Activated CD8-positive, alpha-beta memory T cell treated with anti-CD3 and anti-CD28 coated beads, Interleukin-2, amount 10 ng/mL, durations not matched to agents 7 days and 5 days (primary cell): ENCODE measurements at places on chromosomes 13 and 19. TPM values are rescaled to one million over a fixed set of nuclear protein-coding genes. Genes with fewer than 3 reads are reported as not detected.

Gene IGFL3
- not detected for total RNA-seq

Gene CDX2
- not detected for total RNA-seq

DNA sequence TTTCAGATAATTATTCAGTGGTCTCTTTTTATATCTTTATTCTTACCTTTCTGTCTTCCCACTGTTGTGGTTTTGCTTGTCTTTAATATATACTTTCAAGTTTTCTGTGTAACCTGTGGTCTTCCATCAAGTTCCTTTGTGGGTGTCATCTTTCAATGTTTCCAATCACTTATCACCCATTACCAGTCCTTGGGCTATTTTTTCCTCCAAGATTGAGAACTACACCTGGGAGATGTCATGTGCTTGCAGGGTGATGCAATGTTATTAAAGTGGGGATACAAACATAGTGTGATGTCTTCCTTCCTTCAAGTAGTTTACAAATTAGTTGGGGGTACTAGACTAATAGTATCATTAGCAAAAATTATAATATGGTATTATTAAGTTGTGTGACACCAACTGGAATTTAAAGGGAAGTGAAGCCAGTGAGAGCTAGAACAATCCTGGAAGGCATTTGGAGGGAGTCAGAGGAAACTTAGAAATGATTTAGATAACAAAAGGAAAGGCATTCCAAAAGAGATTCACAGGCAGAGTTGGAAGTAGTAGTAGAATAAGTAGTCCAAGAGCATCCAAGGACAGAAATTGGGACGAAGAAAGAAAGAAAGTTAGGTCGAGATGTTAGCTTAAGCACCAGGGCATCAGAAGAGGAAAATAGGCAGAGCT is 3.4 kb downstream of the FNDC3A start:
- DNase-seq: no peak
- H3K27ac ChIP-seq: peak overlapping the region; percentile 42
- peaks cover 31% of the 10 kb centered on the region for H3K36me3 ChIP-seq
- H3K4me3 ChIP-seq: peak overlapping the region; percentile 57
- peaks cover 41% of the 10 kb centered on the region for H3K4me1 ChIP-seq
- H3K27me3 ChIP-seq: no peaks in the 10 kb centered on the region

- peaks cover 25% of the 10 kb centered on the region for H3K27me3 ChIP-seq
- no peak for DNase-seq
- peaks cover 5% of the 10 kb centered on the region for H3K4me1 ChIP-seq
- H3K27ac ChIP-seq: no peak overlapping the region
- peaks cover 14% of the 10 kb centered on the region for H3K36me3 ChIP-seq
Measured at GRCh38 chr19:35029737-35030256, 473 bp upstream of the SCN1B start.

DNA sequence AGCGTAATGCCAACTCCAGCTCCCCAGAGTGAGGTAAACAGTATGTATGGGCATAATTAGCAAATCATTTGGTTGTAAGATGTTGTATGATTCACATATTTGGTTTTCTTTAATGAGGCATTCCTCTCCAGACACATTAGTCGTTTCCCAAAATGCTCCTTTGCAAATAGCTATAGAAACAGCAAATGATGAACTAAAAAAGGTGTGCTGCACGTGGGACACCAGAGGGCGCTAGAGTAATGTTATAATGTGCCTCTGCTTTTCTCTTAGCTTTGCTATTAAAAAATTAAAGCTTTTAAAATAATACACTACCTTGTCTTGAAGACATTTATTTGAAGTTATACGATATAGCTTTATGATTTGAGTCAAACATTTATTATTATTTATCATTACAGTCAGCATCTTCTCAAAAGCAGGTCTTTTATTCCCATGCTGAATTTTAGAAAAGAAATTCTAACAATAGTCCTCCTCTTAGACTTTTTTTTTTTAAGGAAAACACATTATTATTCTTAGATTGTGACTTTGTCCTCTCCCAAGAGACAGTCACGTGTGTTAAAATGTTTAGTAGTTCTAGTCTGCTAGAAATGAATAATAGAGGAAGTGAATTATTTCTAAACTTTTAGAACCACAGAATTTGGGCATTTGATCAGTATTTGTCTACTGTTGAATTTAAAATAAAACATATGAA is 121.6 kb upstream of the FRY start:
- no peak overlapping the region for H3K27ac ChIP-seq
- peaks cover 47% of the 10 kb centered on the region for H3K27me3 ChIP-seq
- no peaks in the 10 kb centered on the region for H3K36me3 ChIP-seq
- peaks cover 5% of the 10 kb centered on the region for H3K4me1 ChIP-seq

DNA sequence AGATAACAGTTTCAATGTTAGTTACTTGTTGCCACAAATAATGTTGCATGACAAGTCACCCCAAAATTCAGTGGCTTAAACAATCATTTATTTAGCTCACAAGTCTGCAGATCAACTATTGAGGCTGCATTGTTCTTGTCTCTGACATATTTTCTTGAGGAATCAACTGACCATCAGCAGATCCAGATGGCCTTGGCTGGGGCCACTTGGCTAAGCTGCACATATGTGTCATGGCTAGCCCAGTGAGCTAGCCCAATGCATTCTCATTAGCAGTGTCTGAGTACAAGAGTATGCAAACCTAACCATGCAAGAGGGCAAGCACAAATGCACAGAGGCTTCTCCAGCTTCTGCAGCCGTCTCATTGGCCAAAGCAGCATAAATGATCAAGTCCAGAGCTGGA is 180.4 kb downstream of the DNAJC15 start:
- H3K4me3 ChIP-seq: no peak overlapping the region
- no peak for DNase-seq
- peaks cover 18% of the 10 kb centered on the region for H3K27me3 ChIP-seq
- no peak overlapping the region for H3K27ac ChIP-seq

DNA sequence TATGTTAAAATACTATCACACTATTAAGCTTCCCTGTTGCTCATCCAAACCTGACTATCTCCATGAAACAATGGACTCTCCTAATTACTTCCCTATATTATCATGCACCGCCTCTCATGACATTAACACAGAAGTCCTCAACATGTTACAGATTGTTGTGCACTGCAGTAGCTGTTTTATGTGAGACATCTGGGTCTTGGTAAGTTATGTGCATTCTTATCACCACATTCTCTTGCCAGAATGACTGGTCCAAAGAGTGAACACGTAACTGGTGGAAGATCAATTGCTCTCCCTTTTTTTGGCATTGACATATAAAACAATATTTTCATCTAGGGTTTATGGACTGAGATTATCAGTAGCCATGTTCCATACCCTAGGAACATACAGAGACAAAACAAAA is 59.4 kb downstream of the POSTN start:
- no peaks in the 10 kb centered on the region for H3K4me1 ChIP-seq
- H3K27me3 ChIP-seq: no peaks in the 10 kb centered on the region
- DNase-seq: no peak
- H3K27ac ChIP-seq: no peak overlapping the region
- no peaks in the 10 kb centered on the region for H3K36me3 ChIP-seq

- no peaks in the 10 kb centered on the region for H3K36me3 ChIP-seq
- H3K27me3 ChIP-seq: peaks cover 26% of the 10 kb centered on the region
- no peak overlapping the region for H3K27ac ChIP-seq
- H3K4me3 ChIP-seq: no peak overlapping the region
Measured at GRCh38 chr19:1289686-1290025, 4.0 kb downstream of the EFNA2 start.

GRCh38 chr13:40527914-40528313 is 138.5 kb downstream of the FOXO1 start:
- H3K27ac ChIP-seq: no peak overlapping the region
- peaks cover 22% of the 10 kb centered on the region for H3K4me1 ChIP-seq
- no peak for DNase-seq
- no peak overlapping the region for H3K4me3 ChIP-seq
- no peaks in the 10 kb centered on the region for H3K27me3 ChIP-seq
- H3K36me3 ChIP-seq: peaks cover 7% of the 10 kb centered on the region

DNA sequence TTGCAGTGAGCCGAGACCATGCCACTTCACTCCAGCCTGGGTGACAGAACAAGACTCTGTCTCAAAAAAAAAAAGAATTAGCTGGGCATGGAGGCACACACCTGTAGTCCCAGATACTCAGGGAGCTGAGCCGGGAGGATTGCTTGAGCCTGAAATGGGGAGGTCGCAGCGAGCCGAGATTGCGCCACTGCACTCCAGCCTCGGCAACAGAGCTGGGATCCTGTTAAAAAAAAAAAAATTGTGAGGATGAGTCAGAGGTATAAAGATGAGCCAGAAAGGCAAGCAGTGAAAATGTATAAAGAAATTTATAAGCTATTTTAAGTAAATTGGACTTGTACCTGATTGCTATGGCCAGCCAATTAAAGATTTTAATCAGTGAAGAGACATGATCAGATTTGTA is 21.1 kb downstream of the KBTBD6 start:
- DNase-seq: no peak
- H3K4me1 ChIP-seq: no peaks in the 10 kb centered on the region
- no peak overlapping the region for H3K4me3 ChIP-seq
- H3K27me3 ChIP-seq: no peaks in the 10 kb centered on the region
- H3K36me3 ChIP-seq: no peaks in the 10 kb centered on the region

DNA sequence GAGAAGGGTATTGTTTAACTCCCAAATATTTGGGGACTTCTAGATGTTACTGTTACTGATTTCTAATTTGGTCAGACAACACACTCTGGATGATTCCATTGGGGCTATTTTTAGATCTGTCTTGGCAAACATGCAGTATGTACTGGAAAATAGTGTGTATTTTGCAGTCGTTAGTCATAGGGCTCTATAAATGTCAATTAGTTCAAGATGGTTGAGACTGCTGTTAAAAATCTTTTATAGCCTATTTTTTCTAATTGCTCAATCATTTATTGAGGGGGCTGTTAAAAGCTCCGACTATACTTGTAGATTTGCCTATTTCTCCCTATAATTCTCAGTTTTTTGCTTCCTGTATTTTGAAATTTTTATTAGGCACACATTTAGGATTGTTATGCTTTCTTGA is 31.4 kb downstream of the PPP5C start:
- no peak for DNase-seq
- peaks cover 51% of the 10 kb centered on the region for H3K36me3 ChIP-seq
- no peaks in the 10 kb centered on the region for H3K4me1 ChIP-seq
- H3K27ac ChIP-seq: no peak overlapping the region
- no peak overlapping the region for H3K4me3 ChIP-seq
- no peaks in the 10 kb centered on the region for H3K27me3 ChIP-seq

GRCh38 chr19:13492128-13492527 is 14.2 kb downstream of the CACNA1A start:
- H3K4me3 ChIP-seq: no peak overlapping the region
- no peak for DNase-seq
- H3K4me1 ChIP-seq: no peaks in the 10 kb centered on the region
- H3K36me3 ChIP-seq: no peaks in the 10 kb centered on the region
- H3K27me3 ChIP-seq: no peaks in the 10 kb centered on the region

DNA sequence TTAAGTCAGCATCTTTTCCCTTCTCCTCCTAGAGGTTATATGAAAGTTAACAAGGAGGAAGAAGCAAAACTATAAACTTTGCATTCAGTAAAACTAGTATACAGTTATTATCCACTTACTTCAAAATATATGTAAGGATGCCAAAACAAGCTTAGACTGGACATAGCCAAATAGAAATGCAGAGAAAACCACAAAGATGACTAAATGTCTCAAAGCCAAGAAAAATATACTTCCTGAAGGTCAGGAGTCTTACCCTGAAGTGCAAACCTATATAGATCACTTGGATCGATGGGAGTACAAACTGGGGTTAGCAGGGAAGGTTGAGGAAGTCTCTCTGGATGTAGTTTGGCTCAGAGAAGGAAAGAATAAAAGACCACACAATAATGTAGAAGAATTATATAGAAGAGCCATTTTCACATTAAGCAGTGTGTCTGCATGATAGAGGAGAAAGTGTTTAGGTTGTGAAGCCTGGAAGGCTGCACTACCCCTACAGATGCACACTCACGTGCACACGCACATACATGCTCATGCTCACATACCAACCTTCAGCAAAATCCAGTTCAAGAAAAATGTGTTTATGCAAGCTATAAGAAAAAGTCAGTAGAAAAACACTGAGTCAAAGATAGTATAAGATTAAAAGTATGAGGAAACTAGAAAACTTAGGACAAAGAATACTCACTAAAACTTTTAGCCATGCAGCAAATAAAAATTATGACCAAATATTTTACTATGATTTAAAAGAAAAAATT is 112.1 kb upstream of the RXFP2 start:
- no peaks in the 10 kb centered on the region for H3K36me3 ChIP-seq
- H3K4me3 ChIP-seq: no peak overlapping the region
- no peak for DNase-seq
- no peaks in the 10 kb centered on the region for H3K4me1 ChIP-seq
- H3K27me3 ChIP-seq: no peaks in the 10 kb centered on the region

DNA sequence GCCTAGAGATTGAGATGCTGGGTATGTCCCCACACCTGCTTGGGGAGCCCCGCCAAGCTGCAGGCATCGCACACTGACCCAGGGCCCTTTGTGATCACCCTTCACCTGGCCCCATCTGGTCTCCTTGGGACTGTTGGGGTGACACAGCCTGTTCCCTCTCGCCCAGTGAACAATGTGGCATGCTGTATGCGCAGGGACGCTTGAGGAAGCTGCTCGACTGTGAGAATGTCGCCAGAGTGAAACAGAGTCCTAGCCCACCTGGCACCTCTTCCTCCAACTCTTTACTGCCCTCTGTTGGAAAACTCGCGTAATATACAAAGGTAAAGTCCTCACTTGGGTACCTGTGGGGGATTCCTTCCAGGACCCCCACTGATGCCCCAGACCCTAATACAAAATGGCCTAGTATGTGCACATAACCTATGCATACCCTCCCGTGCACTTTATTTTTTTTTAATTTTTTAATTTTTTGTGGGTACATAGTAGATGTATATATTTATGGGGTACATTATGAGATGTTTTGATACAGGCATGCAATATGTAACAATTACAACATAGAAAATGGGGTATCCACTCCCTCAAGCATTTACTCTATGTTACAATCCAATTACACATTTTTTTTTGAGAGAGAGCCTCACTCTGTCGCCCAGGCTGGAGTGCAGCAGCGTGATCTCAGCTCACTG is 9.0 kb downstream of the BLOC1S3 start:
- H3K27ac ChIP-seq: no peak overlapping the region
- H3K36me3 ChIP-seq: no peaks in the 10 kb centered on the region

DNA sequence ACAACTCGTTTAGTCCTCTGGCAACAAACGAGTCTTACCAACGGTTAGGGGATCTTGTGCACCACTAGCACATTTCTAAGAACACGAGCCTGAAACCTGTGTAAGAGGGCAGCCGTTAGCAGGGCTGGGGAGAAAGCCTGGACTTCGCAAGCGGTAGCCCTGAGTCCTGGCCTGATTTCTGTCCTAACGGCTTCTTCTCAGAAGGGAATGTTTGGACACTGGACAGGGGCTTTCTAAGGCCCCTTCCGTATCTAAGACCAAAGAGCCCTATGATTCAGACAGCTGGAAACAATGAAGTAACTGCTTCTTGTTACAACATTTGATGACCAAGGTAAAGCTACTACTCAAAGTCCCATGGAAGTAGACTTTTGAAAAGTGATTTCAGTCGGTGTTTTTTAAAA is 2.2 kb downstream of the ANKRD10 start:
- H3K27me3 ChIP-seq: no peaks in the 10 kb centered on the region
- H3K36me3 ChIP-seq: peaks cover 31% of the 10 kb centered on the region
- peaks cover 60% of the 10 kb centered on the region for H3K4me1 ChIP-seq
- no peak for DNase-seq
- peak overlapping the region; percentile 91 for H3K27ac ChIP-seq

- no peak overlapping the region for H3K4me3 ChIP-seq
- H3K27me3 ChIP-seq: peaks cover 14% of the 10 kb centered on the region
- no peak for DNase-seq
- peaks cover 9% of the 10 kb centered on the region for H3K4me1 ChIP-seq
- no peaks in the 10 kb centered on the region for H3K36me3 ChIP-seq
Measured at GRCh38 chr13:44352202-44352601, 21.4 kb upstream of the SERP2 start.
